T follicular helper cell (primary cell): ENCODE measurements at places on chromosomes 3 and 15.

GRCh38 chr3:14284694-14285547 is 106.3 kb downstream of the LSM3 start:
- DNase-seq = no peak

DNA sequence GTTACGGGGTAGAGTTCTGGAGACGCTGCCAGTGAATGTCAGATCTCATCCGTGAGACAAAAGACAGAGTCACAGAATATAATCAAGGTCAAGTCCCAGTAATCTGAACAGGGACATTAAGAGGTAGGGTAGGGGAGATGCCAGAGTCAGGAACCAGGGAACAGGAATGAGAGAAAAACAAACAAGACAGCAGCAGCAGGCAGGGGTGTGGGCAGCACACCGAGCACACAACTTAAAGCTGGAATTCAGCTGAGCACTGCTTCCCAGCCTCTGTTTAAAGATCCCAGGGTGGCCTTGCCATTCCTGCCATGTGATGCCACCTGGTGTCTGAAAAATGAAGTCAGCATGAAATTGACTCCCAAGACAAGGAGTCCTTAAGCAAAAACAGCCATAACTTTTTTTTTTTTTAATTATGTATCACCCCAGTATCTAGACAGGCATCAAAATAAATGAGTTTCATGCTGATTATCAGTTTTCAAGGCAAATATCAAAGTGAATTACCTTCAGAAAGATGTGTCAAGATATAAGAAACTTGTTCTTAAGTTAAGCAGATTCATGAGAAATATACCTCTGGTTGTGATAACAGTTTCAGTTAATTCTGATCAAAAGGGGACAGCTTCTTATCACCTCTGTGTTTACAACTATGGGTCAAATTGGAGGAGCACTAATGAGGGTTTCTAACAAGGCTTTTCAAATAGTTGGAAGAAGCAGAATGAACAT is 203.7 kb downstream of the SLC9A9 start:
- DNase-seq = no peak

DNA sequence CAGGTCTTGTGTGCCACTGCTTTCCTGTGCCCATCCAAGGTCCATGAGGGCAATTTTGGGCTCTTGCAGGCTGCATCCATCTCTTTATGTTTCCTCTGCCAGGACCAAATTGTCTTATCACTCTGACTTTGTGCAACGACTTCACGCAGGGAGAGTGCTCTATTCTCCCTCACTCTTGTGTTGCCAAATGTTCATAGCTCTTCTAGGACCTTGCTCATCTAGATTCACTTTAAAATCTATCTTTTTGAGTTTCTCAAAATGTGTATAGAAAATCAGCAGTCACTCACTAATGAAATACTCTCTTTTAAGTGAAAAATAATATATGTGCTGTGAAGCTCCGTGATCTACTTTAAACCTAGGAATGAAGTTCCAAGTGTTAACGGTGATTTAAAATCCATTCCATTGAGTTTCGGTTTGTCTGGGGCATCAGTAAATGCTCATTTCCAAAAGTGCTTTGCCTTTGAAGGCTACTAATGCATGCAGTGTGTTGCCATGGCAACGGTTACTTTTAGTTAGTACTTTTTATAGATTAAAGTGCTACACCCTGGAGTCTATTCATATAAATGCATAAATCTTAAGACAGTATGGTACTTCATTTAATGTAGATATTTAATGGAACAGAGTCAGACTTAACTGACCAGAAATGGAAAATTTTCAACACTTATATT is 46.6 kb upstream of the GOLGA8J start:
- DNase-seq = no peak

DNA sequence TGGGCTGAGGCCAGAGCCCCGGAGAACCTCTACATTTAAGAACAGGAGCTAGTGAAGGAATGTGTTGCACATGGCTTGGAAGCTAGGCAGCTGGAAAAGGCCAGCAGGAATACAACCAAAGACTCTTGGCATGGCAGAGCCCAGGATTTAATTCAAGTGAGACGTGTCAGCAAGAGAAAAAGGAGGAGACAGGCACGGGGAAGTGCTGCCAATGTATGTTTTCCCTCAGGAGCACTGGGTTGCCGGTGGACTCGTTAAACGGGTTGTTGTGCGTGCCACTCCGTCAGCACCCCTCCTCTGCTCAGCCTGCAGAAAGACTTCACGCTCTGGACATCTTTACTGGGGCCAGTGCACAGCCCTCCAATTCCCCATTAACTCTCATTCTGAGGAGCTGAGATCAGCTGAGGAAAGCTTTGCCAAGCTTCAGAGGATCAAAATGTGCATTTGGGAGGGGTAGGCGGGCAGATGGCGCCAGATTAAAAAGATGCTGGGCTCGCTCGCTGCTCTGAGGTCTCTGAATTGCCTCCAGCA is 103.7 kb downstream of the PDZRN3 start:
- no peak for DNase-seq

DNA sequence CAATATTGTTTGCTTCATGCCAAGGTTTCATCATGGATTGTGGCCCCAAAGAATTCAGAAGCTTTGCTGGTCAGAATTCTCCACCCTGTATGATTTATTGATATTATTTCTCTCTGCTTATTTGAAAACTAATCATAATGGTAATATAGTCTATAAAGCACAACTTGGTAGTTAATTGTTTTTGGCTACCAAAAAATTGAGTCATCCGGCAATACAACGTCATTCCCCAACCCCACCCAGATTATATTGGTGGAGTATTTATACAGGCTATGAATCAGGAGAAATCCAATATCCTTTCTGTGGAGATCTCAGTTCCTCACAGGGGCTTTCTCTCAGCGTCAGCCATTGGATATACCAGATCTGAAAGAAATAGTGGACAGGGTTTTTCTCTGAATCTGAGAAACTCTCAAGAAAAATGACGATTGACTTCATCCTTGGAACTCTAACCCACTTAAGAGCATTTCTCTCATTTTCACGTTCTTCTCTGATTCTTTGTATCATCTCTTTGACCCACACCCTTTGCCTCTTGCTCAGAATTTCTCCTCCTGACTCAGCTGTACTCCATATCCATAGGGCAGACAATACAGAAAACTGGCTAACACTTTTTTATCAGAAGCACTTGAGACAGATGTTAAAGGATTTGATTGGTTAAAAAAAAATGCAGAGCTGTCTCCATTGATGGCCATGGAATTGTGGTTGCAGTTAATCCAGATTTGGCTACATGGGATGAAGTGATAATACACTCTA is 1055.8 kb upstream of the CADM2 start:
- no peak for DNase-seq

DNA sequence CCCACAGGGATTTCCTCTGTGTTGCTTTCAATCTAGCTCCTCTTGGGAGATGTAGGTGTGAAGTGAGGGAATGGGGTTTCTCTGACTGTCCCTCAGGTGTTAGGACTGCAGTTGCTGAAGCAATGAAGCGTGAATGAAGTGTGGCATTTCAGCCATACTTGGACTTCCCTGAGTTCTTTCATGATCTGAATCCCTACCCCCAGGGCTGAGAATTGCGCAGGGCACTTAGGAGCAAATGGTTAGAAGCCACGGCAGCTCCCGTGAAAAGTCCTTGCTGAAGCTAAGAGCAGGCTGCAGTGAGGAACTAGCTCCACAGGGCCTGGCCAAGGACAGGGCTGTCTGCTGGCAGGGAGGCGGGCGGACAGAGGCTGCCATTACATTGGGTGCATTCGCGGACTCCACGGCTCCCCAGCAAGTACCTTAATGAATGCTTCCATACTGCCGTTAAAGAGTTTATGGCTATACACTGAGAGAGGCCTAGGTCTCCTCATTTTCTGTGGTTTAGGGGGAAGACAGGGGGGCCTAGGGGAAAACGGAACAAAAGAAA is 69.0 kb upstream of the RAD18 start:
- DNase-seq = no peak

DNA sequence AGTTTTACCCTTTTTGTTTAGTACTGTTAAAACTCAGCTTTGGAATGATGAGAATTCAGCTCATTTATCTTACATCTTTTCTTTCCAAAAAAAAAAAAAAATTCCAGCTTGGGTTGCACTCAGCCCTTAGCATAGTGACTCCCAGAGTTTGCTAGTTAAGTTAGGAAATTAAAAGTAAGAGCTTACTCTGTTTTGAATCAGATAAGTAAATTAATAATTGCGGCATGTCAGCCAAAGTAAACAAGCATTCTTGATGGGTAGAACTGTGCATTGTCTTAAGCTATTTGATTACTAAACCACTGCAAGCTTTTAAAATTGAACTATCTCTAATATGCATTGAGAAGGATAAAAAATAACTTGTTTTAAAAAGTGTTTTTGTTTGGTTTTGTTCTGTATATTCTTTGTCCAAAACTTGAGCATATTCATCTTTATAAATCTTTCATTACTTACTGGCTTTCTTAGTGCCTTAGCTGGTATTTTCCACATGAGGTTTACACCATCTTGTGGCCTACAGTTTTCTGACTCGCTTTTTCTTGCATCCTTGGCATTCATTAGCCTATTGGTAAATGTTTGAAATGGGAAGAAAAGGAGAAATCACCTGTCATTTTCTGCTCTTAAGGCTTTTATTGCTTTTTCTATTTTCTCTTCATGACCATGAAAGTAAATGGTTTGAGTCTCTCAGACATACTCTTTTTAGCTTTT is 107.6 kb downstream of the FILIP1L start:
- no peak for DNase-seq

- DNase-seq = no peak
These were observed 71.1 kb downstream of the CHSY1 start for GRCh38 chr15:101180620-101181307.

DNA sequence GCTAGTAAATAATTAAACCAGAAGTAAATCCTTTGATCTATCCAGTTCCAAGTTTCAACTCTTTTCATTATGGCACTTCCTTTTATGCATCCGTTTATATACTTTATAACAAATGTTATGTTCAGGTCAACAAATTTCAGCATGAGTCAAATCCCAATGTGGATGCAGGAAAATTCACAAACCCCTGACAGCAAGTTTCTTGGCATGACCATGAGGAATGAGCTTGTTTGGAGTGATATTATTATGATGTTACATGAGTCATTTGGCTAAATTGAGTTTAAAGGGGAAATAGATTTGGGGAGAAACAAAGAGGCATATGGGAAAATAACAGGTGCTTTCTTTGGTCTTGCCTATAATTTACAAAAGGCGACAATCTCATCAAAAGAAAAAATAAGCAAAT is 32.1 kb upstream of the KCNMB2 start:
- no peak for DNase-seq

DNA sequence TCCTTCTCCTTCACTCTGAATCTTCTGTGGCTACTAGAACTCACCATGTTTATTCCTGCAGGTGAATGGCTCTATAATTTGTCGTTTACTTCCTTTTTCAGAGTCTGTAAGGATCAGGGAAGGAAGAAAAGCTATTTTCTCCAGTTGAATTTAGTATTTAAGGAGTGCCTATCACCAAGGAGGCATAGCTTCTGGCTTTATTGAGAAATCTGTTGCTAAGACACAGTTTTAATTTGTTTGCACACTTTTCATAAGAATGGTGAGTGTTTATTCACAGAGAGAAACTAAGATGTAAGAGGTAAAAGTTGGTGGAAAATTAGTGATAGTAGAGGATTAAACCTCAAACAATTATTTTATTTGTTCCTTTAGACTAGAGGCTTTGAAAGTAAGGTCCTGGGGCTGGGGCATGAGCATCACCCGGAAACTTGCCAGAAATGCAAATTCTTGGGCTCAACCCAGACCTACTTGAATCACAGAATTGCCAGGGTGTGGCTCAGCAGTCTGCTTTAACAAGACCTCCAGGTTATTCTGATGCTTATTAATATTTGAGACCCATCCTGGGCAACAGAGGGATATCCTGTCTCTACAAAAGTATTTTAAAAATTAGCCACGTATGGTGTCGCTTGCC is 461.3 kb downstream of the AGBL1 start:
- DNase-seq = no peak

GRCh38 chr3:23751212-23751723 is 54.5 kb upstream of the UBE2E1 start:
- DNase-seq = no peak
